NCI-H1092 (cell line): ENCODE measurements at places on chromosomes 3 and 15.

DNA sequence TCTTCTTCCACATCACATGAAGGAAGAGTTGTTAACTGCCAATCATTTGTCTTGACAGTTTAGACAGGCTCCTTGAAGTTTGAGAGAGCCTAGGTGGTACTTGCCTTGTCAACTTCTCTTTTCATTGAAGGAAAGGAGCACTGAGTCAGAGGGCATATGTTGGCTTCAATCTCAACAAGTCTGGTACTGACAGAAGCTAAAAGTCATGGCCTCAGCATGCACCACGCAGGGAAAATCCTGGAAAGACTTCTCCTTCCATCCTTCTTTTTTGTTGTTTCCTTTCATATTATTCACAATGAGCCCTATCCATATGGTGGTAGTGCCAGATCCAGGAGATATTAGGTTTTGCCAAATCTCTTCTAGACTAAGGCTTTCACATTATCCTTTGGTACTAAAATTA, 1272.5 kb downstream of the ROBO1 start:
- DNase-seq, result no peak

GRCh38 chr3:12966847-12967605, 106.2 kb downstream of the IQSEC1 start:
- DNase-seq, result no peak

- no peak for DNase-seq
Observed at GRCh38 chr3:65992106-65992505, 46.6 kb downstream of the MAGI1 start.

DNA sequence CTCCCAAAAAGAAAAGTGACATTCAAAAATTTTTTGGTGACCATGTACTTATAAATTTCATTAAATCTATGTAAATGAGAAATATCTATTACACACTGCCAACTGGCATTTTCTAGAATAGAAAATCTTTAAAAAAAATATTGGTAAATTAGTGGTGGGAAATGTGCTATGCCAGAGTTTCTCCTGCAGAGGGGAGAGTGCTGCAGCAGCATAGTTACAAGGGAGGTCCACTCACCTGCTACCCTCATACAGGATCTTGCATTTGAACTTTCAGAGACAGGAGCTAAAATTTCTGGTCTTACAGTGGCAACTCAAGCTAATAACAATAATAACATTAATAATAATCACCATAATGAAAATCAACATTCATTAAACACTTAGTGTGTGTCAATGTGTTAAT, 459.6 kb downstream of the NSUN3 start:
- no peak for DNase-seq

GRCh38 chr3:196440041-196440537, 7.9 kb upstream of the UBXN7 start:
- DNase-seq, result no peak

GRCh38 chr15:98080791-98081190, 120.3 kb downstream of the ARRDC4 start:
- no peak for DNase-seq
